K562 (cell line): ENCODE measurements at places on chromosomes 4 and X.

DNA sequence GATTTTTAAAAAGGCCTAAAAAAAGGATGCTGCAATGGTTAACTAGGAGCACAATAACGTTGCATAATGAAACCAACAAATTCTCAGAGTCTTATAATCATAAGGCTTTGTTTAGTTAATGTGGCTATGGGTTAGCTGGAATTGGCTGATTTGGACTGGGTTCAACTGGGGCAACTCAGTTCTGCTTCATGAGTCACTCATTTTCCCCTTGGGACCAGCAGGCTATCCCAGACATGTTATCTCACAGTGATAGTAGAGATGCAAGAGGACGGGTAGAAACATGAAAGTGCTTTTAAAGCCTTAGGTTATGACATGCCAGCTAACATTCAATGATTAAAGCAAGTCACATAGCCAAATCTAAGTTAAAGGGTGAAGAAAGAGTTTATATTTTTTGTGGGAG lies 189.2 kb upstream of the GK2 start:
- no peak for DNase-seq

GRCh38 chr4:56146956-56147355 lies 198.2 kb downstream of the CEP135 start:
- no peak for DNase-seq

- no peak for DNase-seq
Measured at GRCh38 chr4:22650771-22651170, 42.0 kb upstream of the GBA3 start.

DNA sequence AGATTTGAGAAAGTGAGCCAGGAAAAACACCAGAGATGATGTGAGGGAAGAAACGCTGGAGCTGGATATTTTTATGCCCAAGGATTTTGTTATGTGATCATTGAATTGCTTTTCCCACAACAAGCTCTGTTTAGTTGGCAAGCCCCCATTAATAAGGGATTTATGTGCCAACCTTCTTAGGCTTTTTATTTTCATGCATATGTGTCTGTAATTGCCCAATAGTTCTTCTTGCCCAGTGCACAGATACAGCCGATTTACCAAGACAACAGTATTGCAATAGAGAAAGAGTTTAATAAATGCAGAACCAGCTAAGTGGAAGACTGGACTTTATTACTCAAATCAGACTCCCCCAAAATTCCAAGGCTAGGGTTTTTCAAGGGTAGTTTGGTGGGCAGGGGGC lies 57.7 kb downstream of the TRIM2 start:
- DNase-seq: no peak

DNA sequence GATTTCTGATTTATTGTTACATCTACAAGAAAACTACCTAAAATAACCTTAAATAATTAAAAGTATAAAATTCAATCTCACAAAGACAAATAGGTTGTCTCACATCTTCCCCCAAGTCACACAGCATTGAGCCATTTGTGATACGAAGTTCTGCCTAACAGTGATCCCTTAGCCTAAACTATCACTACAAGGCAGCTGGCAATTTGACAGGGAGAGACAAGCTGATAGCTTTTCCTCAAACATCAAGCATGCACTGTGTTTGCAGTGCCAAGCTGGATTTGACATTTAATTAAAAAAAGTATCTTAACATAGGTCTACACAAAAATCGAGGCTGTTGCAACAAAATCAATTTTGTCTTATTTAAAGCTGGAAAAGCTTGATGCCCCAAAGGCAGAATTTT lies 464.7 kb upstream of the TRAM1L1 start:
- DNase-seq: no peak

DNA sequence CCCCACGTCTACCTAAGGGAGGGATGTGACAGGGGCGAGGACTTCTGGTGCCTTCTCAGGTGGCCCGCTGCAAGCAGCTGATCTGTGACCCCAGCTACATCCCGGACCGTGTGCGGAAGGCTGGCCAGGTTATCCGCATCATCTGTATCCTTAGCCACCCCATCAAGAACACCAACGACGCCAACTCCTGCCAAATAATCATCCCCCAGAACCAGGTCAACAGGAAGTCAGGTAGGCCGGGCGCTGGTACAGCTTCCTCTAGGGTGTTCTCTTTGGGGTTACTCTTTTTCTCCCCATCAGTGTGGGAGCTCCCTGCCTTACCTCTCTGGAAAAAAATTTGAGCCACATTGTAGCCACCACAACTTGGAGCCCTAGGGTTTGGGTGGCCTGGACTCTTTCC lies 2.4 kb upstream of the FAM50A start:
- no peak for DNase-seq
